GM19239 (cell line): ENCODE measurements at places on chromosomes 5 and 9.

DNA sequence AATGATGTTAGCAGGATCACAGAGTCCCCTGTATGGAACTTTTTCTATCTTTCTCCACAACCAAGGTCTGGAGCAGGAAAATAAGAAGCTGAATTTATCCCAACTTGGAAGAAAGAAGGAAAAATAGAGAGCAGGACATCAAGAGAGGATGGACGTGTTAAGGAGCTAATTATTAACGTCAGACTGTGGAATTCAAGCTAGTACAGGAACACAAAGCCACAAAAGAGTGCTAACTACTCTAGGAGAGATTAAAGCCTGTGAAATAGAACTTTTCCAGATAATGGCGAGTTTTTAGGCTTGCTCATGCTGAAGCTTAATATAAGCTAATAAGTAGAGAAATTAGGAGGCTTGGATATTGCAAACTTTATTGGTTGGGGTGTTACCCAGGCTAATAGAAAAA lies 632 bp upstream of the SPINK13 start:
- DNase-seq = no peak

- no peak for DNase-seq
Observed at GRCh38 chr9:23934291-23934906, 108.4 kb upstream of the ELAVL2 start.

DNA sequence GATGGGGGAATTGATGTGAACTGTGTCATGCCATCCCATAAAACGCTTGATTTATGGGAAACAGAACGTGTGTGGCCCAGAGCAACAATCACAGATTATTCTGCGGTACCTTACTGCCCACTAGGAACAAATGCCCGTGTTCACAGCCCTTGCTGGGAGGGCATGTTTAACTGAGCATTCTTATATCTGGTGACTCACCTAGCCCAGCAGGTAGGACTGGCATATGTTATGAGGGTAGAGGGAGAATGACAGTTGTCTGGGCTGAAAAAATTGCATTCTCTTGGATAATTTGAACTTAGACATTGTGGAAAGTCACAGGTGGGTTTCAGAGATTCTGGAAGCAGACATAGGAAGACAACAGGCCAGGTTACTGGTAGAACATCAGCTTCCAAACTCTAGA lies 460.6 kb downstream of the DMRT2 start:
- no peak for DNase-seq

DNA sequence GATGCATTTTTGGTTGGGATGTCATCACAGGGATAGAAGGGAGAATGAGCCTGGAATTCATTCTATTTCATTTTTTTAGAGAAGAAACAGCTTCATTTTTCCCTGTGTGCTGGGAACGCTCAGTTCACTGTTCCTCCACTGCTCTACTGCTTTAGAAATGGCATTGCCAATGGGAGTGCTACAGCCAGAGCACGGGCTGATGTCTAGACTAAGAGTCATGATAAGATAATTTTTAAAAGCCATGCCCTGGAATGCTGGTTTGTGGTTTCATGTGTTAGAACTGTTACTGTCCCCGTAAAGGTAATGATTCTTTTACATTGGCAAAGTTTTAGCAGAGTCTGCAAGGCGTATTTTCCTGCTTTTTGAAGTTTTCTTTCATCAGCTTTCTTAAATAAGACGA lies 119.6 kb downstream of the SEMA6A start:
- no peak for DNase-seq

GRCh38 chr5:148681157-148682057 lies 27.1 kb upstream of the HTR4 start:
- no peak for DNase-seq

DNA sequence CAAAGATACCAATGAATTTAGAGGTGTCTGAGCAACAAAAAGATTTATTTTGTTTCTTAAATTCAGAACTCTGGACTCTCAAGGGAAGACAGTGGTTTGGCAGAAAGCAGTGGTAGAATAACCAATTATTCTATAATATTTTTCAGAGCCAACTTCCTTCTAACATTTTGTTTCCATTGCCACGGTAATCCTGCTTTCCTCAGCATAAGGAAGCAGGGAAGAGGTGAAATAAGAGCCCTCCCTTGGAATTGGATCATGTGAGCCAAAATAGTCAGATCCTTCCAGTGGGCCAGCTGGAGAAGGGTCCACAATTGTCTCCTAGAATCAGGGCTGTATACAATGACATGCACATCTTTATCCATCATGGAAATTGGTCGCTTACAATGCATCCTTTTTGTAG lies 130.0 kb upstream of the MAP1B start:
- DNase-seq = no peak

- DNase-seq = no peak
Observed at GRCh38 chr9:131677444-131678180, 62.3 kb downstream of the RAPGEF1 start.

DNA sequence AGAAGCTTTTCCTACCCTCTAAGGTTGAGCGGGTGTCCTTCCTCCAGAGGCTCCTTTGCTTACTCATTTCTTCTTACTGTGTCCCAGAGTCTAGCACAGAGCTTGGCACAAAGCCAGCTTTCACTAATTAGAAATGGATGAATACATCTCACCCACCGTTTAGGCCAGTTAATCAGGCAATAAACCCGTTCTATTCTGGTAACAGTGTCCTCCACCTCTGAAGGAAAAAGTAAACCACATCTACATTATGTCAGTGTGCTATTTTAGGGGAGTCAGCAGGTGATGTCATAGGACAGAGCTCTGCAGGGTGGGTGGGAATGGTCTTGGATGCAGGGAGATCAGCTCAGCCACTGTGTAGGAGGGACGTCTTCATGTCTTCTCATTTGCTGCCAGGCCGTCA lies 109.2 kb downstream of the OSTF1 start:
- no peak for DNase-seq

DNA sequence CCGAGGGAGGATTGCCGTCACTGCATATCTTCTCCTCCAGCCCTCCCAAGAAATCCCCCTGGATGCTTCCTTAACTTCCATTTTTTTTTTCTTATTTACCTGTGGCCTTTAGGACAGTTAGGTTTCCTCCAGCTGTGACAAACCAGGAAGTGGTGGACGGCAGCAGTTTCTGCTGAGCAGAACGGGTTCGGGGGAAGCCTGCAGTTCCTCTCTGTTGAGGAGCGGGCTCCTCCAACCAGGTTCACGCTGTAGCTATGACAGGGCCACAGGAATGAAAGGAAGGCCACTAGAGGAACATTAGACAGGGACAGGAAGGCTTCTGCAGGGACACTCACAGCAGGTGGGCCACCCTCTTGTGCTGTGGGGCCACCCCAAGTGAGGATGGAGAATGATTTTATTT lies 76.7 kb upstream of the SYK start:
- DNase-seq = no peak

- no peak for DNase-seq
Observed at GRCh38 chr9:38768351-38768761, 48.4 kb upstream of the FAM240B start.

DNA sequence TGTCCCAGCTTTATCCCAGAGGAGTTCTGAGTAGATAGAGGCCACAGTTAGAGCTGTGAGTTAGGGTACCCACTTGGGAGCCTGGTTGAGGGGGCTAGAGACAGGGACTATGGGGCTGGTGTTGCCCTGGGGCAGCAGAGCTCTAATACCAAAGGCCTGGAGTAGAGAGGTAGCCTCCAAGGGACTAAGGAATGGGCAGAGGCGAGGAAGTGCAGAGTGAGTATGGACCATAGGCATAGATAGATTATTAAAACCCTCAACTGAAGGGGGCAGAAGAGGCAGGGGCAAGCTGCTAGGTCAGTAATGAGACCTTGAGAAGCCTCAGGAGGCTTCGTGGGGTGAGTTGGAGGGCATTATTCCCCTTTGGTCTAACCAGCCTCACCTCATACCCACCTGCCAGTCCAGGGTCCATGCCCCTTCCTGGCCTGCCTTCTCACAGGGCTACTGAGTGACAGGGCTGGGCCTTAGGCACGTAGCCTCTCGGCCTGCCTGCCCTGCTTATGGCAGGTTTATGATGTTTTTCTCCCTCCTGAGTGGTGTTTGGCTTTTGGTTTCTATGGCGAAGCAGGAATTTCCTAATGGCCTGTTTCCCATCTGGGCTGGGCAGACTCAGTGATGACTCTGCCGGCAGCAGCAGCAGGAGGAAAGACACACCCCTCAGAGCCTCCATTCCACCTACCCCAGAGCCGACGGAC lies 8.0 kb downstream of the PDLIM4 start:
- DNase-seq = no peak

DNA sequence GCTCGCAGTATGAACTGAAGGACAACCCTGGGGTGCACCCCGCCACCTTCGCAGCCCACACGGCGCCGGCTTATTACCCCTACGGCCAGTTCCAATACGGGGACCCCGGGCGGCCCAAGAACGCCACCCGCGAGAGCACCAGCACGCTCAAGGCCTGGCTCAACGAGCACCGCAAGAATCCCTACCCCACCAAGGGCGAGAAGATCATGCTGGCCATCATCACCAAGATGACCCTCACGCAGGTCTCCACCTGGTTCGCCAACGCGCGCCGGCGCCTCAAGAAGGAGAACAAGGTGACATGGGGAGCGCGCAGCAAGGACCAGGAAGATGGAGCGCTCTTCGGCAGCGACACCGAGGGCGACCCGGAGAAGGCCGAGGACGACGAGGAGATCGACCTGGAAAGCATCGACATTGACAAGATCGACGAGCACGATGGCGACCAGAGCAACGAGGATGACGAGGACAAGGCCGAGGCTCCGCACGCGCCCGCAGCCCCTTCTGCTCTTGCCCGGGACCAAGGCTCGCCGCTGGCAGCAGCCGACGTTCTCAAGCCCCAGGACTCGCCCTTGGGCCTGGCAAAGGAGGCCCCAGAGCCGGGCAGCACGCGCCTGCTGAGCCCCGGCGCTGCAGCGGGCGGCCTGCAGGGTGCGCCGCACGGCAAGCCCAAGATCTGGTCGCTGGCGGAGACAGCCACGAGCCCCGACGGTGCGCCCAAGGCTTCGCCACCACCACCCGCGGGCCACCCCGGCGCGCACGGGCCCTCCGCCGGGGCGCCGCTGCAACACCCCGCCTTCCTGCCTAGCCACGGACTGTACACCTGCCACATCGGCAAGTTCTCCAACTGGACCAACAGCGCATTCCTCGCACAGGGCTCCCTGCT lies 3.8 kb downstream of the IRX1 start:
- no peak for DNase-seq
